ENCODE measurements at places on chromosomes 5 and 9. TPM values are rescaled to one million over a fixed set of nuclear protein-coding genes. Genes with fewer than 3 reads are reported as not detected.

The IL3 gene
- polyA plus RNA-seq, result not detected

DNA sequence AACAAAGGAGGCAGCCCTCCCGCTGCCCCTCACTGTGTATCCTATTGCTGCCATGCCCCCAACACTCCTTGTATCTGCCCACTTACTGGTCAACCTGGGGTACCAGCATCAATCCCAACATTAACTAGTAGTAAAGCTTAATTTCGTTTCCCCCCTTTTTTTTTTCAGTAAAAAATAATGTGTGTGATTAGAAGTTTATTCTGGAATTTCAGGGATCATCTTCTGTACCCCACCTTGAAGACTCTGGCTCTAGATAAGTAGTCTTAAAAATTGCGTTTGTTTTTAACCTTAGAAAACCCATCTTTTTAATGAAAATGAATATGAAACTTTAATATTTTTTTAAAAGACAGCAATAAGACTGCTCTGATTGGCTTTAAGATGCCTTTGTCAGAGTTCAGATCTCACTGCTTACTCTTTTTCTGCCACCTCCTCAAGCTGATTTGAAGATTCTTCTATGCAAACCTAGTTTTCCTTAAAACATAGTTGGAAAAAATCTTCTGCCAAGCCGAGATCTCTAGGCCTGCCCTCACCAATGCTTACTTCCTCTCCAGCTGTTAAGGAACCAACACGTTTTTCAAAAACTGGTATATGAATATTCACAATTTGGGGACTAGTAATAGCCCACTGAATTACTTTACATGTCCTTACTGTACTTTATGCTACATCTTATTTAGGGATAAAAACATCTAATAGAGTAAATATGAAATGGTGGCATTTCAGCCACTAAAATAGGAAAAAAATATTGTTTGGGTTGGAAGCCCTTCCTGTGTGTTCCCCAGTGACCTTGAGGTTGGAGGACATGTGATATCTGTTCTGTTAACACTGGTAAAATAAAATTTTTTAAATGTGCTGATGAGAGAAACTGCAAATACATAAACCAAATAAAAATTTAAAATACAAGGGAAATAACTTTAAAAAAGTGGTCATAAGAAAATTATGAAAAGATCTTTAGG, 4.0 kb upstream of the RHOBTB3 start:
- peaks cover 16% of the 10 kb centered on the region for H3K4me1 ChIP-seq
- H3K27me3 ChIP-seq, result peaks cover 13% of the 10 kb centered on the region
- H3K4me3 ChIP-seq, result no peak overlapping the region
- no peak for DNase-seq

DNA sequence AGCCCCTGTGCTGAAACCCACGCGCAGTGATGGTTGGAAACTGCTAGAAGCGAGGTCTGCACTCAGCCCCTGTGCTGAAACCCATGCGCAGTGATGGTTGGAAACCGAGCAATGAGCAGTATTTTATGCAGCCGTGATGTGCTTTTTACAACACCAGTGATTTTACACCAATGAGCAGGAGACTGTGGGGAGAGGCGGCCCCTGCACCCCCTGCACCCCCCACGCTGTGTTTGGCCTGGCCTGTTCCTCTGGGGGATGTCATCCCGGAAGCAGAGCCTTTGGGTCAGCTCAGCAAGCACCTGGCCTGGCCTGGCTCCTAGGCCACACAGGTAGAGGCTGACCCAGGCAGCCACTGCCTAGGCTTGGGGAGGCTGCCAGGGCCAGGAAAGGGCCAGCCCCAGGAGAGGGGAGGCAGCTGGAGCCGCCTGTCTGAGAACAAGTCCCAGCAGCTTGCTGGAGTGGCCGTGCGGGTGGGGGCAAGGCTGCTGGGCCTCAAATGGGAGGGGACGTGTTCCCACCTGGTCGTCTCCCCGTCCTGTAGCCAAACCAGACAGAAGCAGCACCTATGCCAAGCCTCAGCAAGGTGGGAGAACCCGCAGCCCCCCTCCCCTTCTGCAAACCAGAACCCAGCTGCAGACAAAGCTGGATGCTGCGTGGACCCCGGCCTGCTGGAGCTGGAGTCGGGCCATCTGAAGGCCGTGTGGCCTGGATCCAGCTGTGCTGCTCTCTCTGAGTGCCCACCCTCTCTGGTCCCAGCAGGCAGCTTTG, 46.8 kb downstream of the DBH start:
- H3K27me3 ChIP-seq, result no peaks in the 10 kb centered on the region
- H3K27ac ChIP-seq, result no peak overlapping the region
- no peaks in the 10 kb centered on the region for H3K36me3 ChIP-seq
- peaks cover 9% of the 10 kb centered on the region for H3K4me1 ChIP-seq

DNA sequence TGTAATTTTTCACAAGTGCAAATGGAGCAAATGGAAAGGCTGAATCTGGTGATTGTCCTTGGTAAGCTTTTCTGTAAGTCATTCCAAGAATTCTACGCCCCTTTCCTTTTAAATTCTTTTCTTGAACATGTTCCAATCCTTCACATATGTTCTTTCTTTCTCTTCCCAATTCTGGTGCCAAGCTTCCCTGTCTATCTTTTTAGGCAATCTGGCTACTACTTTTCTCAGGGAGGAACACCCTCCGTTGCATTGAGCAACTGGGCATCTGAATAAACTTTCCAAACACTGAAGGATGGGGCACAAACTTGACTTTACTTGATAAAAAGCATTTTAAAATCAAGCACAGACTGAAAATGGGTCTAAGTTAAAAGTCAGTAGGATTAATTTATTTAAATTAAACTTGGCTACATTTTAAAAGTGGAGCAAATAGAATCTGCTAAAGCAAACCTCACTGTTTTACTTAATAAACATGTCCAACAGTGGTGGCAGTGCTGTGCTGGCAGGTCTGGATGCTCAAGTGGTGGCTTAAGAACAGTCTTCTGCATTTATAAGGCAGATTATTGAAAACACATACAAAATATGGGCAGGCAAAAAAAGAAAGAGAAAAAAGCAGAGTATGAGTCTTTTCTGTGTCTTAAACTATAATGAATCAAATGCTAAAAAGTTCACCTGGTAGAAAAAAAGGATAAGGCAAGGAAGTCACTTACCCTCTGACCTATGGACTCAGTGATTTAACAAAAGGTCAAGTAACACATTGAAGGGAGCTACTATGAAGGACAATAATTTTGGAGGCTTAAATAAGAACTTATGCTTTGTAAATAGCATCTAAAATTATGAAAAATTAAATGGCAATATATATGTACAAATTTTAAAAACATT, 5.4 kb downstream of the ELL2 start:
- H3K4me3 ChIP-seq, result no peak overlapping the region
- peaks cover 15% of the 10 kb centered on the region for H3K36me3 ChIP-seq
- no peak for DNase-seq
- no peaks in the 10 kb centered on the region for H3K27me3 ChIP-seq

- H3K36me3 ChIP-seq, result no peaks in the 10 kb centered on the region
- peaks cover 3% of the 10 kb centered on the region for H3K4me1 ChIP-seq
- H3K27ac ChIP-seq, result no peak overlapping the region
- no peak overlapping the region for H3K4me3 ChIP-seq
- DNase-seq, result no peak
- H3K27me3 ChIP-seq, result peaks cover 35% of the 10 kb centered on the region
Measured at GRCh38 chr9:35952526-35953191, 5.3 kb downstream of the OR2S2 start.

Data from naive B cell (primary cell).